ENCODE measurements at places on chromosomes 1 and 21.

DNA sequence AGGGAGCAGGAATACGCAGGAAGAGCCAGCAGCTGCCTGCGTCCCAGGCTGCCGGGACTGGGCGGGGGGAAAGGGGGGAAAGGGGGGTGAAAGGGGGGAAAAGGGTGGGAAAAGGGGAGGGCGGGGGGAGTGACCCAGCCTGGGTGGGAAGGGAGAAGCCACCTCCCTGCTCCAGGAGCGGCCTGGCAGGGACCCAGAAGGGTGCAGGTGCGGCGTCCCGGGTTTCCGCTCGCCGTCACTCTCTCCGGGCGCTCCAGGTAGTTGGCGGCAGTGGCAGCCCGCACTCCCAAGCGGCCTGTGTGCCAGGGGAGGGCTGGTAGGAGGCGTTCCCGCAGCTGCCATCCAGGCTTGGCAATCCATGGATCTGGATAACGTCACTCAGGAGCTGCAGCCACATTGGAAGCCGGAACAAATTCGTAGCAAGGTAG lies 141.0 kb upstream of the NGF start:
- peak; percentile 54 for DNase-seq

DNA sequence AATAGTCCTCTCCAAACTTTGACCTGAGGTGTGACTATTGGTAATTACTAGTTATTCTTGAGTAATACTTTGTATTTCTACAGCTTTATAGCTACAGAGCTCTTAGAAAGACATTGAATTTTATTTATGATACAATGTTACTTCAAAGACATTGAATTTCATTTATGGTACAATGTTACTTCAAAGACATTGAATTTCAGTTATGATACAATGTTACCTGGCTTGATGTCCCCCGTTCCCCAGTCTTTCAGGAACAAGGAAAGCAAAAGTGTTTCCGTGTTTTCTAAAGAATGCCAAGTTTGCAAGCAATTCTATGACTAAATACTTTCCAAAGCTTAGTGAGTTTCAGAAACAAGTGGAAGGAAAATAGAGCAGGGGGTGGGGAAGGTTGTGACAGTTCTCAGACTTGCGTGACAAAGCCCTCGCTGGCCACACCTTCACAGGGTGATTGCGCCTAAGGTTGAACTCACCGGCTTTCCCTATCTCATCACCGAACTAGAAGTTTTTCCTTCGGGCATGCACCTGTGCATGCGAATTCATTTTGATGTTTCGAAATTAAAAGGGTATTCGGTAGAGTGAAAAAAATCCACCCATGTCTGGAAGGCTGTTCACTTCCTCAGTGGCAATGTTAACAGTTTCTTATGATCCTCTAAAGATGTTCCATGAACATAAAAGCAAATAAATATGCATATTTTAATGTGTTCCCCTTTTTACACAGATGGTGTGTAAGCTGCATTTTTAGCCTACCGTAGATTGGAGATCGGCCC lies 909 bp upstream of the PAXBP1 start:
- DNase-seq: peak; percentile 43

DNA sequence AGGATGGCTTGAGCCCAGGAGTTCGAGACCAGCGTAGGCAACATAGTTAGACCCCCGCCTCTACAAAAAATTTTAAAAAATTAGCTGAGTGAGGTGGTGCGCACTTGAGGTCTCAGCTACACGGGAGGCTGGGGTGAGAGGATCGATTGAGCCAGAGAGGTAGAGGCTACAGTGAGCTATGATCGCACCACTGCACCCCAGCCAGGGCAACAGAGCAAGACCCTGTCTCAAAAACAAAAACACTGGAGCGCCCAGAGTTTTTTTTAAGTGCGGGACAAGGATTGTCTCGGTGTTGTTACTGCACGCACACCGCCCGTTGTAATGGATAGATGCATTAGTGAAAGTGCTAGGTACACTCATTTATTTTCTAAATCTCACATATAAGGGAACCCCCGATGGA lies 37.1 kb downstream of the PIK3CD start:
- DNase-seq: no peak

DNA sequence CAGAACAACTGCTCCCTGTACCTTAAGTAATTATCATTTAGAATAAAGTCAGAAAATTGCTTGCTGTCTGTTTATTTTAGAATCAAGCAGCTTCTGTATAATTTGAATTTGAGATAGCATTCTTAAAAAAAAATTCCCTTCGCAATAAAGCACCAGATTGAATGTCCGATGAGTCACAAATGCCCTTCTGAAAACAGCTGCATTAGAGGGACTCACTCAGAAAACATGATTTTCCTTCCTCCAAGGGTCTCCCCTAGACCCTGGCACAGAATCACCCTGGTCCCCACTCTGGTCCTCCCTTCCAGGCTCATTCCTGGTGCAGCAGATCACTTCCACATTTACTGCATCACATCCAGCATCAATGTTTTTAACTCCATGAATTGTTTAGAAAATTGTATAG lies 471.1 kb upstream of the VAMP3 start:
- peak; percentile 26 for DNase-seq

- no peak for DNase-seq
Measured at GRCh38 chr21:27813344-27813743, 846.5 kb upstream of the ADAMTS5 start.

GRCh38 chr1:212712451-212713303 lies 13.0 kb upstream of the BATF3 start:
- DNase-seq: no peak

DNA sequence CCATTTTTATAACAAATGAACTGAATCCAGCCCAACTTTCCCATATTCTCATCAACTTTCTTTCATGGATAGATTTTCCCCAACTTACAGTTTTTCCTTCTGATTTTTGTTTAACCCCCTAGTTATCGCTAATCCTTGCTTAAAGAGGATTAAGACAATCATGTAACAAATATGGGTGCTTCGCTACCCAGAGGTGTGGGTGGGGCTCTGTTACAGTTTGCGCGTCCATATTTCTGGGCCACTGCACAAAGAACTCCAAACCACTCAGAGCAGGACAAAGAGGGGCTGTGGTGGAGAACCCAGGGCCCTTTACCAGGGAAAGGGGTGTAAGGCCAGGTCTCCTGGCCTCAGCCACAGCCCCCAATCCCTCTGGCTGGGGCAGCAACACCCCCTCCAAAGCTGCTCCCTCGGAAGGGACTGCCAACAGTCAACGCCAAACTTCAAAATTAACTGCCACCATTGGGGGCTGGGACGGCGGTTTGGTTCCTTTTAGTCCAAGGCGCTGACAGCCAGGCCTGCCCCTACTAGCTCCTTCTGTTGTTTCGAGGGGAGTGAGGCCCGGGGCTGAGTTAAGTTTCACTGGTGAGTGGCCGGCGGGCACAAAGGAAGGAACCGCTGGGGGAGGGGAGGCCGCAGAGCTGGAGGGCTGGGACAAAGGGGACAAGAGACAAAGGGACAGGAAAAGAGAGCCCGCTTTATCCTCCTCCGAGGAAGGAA lies 27.9 kb downstream of the SSBP3 start:
- DNase-seq: no peak
